ENCODE measurements at places on chromosomes 12 and 14. TPM values are rescaled to one million over a fixed set of nuclear protein-coding genes. Genes with fewer than 3 reads are reported as not detected.

RPS6KL1 gene
- 1.1 TPM for total RNA-seq

CCDC175 gene
- total RNA-seq, result not detected

USP44 gene
- 3.4 TPM for total RNA-seq

CLEC4D gene
- total RNA-seq, result not detected

TAS2R9 gene
- total RNA-seq, result not detected

MUCL1 gene
- total RNA-seq, result not detected

LHX5 gene
- total RNA-seq, result not detected

RERG gene
- total RNA-seq, result not detected

REM2 gene
- 0.12 TPM for total RNA-seq

CGRRF1 gene
- 18.8 TPM for total RNA-seq

GPRC5D gene
- not detected for total RNA-seq

OLR1 gene
- not detected for total RNA-seq

PLEKHH1 gene
- 0.62 TPM for total RNA-seq

PRR4 gene
- 1.1 TPM for total RNA-seq

HOXC12 gene
- not detected for total RNA-seq

C12orf50 gene
- total RNA-seq, result not detected

ZNF641 gene
- total RNA-seq, result 12.4 TPM

TEX22 gene
- 0.11 TPM for total RNA-seq

FERMT2 gene
- 157 TPM for total RNA-seq

ENDOU gene
- under 0.01 TPM for total RNA-seq

SCNN1A gene
- total RNA-seq, result under 0.01 TPM

MYO1H gene
- total RNA-seq, result not detected

KCNC2 gene
- 0.50 TPM for total RNA-seq

SLC39A5 gene
- 1.00 TPM for total RNA-seq

IRAK3 gene
- 2.0 TPM for total RNA-seq

PPP4R4 gene
- 3.2 TPM for total RNA-seq

RERGL gene
- total RNA-seq, result not detected

All from uterine smooth muscle cell (primary cell).